Calu3 (cell line): ENCODE measurements at places on chromosomes 1 and 21.

- DNase-seq = peak; percentile 16
Observed at GRCh38 chr1:3588395-3588794, 22.9 kb downstream of the MEGF6 start.

GRCh38 chr1:109625601-109626560, 6.2 kb downstream of the AMPD2 start:
- DNase-seq = no peak

DNA sequence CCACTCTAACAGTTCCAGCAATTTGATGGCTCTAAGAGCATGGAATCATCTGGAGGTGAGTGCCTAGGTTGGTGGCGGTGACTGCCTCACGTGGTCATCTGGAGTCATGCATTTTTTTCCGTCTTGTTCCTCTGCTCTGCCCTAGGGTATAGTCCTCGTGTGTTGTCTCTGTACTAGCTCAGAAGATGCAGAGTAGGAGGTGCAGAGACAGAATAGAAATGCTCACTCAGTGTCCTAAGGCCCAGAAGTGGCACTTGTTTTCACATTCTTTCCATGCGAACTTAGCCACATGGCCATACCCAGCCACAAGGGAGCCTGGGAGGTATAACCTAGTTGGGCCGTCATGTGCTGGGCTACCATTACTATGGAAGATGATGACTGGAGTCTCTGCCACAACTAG, 30.3 kb downstream of the DYRK1A start:
- DNase-seq = no peak

GRCh38 chr1:25991937-25992688, 5.8 kb downstream of the PAFAH2 start:
- DNase-seq = no peak
